Jurkat, Clone E6-1 (cell line): ENCODE measurements at places on chromosomes 6 and 20.

- DNase-seq = no peak
These were observed 1.4 kb upstream of the ARMC12 start for GRCh38 chr6:35735452-35735851.

GRCh38 chr20:53855733-53856132 is 214.7 kb downstream of the BCAS1 start:
- DNase-seq = no peak

- DNase-seq = no peak
These were observed 8.8 kb downstream of the PKIG start for GRCh38 chr20:44590980-44591778.

- DNase-seq = no peak
These were observed at the start of gene FNDC1 for GRCh38 chr6:159169193-159169555. Gene FNDC1, plus strand, starts transcription at chr6:159169400. Its CDS starts 197 bp downstream, at chr6:159169597.

GRCh38 chr20:35306931-35307517 is 14.8 kb upstream of the FAM83C start:
- DNase-seq = peak; percentile 33

DNA sequence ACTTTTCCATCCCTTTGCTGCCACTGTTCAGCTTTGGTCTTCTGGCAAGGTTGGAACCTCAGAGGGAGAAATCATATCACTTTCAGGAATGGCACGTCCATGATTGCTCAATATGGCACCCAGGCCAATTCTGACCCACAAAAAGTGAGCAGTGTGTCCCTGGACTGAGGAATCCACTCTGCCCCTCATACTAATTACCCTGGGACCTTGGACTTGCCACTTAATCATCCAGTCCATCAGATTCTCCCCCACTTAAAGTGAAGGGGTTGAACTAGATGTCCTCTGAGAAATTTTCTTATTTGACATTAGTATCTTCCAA is 449.3 kb upstream of the CITED2 start:
- DNase-seq = no peak

- DNase-seq = no peak
These were observed 1005.4 kb downstream of the GRIK2 start for GRCh38 chr6:102398788-102399390.

DNA sequence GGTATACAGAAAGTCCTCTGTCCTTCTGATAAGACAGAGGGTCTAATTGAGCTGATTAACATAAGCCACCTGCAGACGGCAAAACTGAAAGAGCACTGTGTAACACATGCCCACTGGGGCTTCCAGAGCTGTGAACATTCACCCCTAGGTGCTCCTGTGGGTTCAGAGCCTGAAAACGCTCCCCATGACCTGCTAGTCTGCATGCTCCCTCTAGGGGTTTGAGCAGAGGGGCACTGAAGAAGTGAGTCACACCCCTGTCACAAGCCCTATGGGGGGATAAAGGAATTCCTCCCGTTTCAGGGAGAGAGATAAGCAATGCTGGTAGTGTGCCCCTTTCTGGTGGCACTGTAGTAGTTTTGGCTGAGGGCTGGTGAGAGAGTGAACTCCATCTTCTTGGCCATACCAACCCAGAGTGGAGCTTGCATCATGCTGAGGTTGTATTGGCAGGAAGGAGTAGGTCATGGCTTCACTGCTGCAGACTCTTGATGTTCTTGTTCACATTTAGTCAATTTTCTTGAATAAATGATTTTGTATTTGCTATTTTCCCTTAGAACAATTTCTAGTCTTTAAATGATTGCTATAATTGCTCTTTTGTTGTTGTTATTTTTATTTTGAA is 637.5 kb upstream of the MAN1A1 start:
- DNase-seq = peak; percentile 32

DNA sequence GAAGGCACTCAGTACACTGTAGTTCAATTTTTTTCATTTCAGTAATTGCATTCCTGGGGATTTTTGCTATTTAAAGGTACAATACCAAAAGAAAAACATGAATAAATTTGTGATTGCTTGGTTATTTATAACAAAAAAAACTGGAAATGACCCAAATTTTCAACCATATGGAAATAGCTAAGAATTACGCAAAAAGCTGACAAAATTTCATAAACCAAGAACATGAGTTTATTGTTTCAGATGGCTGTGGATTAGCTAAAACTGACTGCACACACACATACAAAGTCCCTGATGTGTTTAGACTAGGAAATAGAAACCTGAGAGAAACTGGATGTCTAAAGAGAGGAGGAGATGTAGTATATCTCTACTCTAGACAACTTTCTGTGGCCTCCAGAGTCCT is 718.4 kb upstream of the CHD6 start:
- no peak for DNase-seq
